ENCODE measurements at places on chromosomes 2 and 18.
A peak's percentile ranks its signal among the peaks of the same experiment; 100 is the strongest.

- DNase-seq, result no peak
Observed at GRCh38 chr2:675051-675450, 2.2 kb downstream of the TMEM18 start.

DNA sequence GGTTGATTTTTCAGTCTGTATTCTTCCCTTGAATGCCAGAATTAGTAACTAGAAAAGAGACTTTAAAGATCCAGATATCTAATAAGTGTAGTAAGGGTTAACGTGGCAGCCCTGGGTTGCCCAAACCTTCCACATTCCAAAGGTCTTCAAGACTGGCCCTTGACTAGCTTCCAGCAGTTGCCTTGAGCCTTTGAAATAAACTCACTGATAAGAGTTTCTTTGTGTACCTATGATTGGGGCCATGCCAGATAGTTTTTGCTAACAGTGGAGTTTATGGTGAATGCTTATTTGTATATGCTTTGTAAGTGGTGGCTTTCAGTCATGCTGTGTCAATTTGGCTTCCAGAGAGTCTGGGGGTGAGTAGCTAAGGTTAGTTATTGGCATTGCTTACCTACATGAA lies 722.3 kb downstream of the RNF144A start:
- DNase-seq, result no peak

- no peak for DNase-seq
Observed at GRCh38 chr2:189318761-189319160, 122.5 kb upstream of the WDR75 start.

GRCh38 chr18:7945882-7946281 lies 378.8 kb downstream of the PTPRM start:
- no peak for DNase-seq

- no peak for DNase-seq
Observed at GRCh38 chr18:62612776-62613175, 90.0 kb downstream of the ZCCHC2 start.

DNA sequence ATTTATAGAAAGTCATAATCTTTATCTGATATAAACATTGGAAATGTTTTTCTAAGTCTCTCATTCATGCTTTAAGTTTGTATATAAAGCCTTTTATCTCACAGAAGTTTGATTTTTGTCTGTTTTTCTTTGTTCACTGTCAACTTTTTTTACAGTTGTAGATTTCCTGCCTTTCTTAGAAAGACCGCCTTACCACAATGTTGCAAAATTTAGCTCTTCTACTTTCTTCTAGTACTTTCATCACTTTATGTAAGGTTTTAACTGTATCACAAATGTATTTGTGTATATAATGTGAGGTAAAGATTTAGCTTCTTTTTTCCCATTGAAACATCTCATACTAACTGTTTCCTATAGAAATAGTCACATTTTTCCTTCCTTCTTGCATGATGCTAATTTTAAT lies 136.1 kb downstream of the DNAH6 start:
- DNase-seq, result no peak

- no peak for DNase-seq
Observed at GRCh38 chr2:12046641-12047040, 300.2 kb downstream of the LPIN1 start.

- DNase-seq, result no peak
Observed at GRCh38 chr2:36177282-36177681, 178.3 kb upstream of the CRIM1 start.

DNA sequence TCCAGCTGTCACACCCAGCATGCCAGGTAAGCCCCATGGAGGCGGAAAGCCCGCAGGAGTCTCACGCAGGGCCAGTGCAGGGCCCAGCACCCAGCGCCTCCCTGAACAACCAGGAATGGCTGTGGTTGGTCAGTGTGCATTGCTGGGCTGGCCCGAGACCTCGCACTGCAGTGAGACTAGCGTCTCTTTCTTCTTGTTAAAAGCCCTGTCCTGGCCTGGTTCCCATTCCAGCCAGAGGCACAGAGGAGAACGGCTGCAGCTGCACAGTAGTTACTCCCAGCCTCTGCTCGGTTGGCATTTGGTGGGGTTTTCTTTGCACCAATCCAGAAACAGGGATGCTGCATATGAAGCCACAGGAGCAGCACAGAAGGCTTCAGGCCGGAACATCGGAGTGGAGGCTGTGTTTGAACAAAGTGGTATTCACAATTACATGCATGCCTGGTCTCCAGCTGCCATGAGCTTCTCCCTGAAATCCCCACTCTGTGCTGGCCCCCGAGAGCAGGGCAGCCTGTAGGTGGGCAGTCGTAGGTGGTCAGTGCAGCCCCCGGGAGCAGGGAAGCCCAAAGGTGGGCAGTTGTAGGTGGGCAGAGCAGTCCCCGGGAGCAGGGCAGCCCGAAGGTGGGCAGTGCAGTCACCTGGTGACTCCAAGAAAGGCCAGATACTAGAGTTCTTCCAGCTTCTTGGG lies 163.7 kb upstream of the PXDN start:
- no peak for DNase-seq

- no peak for DNase-seq
Observed at GRCh38 chr2:231294571-231295362, 96.3 kb downstream of the ARMC9 start.

GRCh38 chr2:6929196-6929819 lies 12.1 kb downstream of the RNF144A start:
- DNase-seq, result no peak

DNA sequence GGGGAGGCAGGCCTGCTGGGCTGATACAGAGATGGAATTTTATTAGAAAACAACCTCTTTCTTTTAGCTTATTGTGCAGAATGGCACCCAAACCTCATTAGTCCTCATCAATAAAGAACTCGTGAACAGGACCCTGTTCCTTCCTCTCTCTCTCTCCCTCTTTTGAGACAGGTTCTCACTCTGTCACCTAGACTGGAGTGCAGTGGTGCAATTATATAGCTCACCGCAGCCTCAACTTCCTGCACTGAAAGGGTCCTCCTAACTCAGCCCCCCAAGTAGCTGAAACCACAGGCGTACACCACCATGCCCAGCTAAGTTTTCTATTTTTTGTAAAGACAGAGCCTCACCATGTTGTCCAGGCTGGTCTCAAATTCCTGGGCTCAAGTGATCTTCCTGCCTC lies 21.7 kb upstream of the AP1S3 start:
- DNase-seq, result no peak

DNA sequence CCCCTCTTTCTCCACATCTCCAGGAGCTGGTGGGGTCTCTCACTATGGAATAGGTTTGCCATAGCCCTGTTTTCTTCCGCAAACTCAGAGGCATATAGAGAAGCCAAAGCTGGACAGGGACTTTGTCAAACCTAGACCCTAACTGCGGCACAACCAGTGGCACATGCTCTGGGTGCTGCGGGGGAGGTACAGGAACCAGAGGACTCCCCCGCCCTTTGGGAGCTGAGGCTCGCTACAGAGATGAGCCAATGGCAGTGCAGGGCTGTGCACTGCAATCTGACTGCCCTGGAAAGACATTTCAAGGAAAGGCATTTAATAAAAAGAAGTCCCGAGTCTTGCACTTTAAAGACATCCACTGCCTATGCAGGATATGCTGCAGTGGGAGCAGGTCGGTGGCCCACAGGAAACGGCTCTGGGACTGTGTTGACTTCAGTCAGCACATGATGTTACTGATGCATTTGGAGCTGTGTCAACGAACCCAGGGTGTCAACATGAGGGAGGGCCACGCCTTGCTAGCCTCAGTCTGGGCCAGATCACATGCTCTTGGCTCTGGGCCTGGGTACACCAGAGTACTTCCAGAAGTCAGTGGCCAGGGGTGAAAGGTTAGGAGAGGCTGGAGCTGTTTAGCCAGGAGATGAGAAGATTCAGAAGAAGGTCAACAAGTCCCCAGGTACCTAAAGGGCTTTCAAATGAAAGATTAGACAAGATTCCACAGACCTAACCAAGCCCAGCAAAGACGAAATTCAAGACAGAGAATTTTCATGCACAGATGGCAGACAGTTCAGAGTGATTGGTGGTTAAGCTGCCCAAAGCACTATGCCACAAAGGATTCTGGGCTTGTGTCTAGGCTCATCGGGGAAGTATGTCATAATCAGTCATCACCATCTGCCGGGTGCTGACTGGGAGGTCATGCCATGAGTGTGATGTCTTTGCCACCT lies 8.2 kb downstream of the SLC35F6 start:
- DNase-seq, result no peak

DNA sequence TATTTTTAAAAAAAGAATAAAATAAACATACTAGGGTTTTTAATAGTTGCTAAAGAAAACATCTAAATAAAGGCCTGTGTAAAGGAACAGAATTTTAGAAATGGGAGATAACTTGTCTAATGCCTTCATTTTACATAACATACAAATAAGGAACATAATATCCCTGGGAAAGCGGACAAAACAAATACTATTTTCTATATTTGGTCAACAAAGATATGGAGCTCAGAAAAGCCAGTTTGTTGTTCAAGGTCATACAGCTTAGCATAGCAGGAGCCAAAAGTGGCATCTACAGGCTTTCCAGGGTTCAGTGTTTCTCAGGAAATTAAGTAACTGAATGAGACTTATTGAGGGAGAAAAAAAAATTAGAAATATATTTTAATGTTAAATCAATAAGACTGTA lies 73.4 kb upstream of the CD226 start:
- DNase-seq, result no peak

- no peak for DNase-seq
Observed at GRCh38 chr2:23563673-23564614, 179.0 kb downstream of the KLHL29 start.

DNA sequence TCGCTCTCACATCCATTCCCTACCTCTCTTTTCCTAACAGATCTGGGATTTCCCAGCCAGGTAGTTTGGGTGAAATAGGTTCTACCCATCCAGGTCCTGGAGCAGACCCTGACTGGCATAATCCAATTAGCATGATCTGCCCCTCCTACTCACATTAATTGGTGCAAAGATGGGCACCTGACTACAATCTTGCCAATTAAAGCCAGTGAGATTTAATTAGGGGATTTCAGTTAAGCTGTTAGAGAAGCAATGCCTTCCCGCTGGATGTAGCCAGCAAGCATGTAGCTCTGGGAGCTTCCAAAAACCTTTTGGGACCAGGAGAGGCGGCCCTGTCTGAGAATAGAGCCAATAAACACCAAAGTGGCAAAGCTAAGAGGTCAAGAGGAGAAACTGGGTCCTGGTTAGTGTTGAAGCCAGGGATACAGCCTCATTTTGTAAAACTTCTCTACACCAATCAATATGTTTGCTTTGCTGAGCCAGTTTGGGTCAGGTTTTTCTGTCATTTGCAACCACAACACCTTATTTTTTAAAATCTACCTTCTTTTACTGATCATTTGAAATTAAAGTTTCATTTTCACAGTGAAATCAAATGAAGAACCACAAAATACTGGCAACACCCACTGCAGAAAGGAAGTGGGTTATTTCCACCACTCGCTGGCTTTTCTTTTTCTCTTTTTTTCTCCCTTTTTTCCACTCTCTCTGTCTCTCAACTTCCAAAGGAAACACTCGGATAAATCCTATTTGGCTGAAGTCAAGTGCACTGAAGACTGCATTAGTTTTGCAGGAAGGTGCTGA lies 3.2 kb upstream of the TTC39C start:
- DNase-seq, result no peak

DNA sequence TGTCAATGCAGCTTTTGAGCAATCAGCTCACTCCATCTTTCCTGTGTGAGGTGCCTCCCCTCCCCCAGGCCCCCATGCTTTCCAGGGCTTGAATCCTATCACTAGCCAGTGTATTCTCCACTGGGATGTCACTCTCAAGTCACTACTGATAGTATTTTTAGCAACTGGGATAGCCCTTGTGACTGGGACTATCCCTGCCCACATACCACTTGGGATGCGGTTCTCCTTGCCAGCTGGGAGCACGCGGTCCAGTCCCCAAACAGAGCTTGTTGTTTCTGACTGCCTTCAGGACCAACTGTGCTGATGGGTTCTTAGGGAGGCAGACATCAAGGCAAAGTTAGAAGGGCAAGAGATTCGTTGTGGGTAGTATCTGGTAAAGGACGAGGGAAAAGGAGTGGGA lies 134.9 kb downstream of the FAM161A start:
- DNase-seq, result no peak

GRCh38 chr2:29747786-29748470 lies 173.5 kb downstream of the ALK start:
- DNase-seq, result peak; percentile 44

DNA sequence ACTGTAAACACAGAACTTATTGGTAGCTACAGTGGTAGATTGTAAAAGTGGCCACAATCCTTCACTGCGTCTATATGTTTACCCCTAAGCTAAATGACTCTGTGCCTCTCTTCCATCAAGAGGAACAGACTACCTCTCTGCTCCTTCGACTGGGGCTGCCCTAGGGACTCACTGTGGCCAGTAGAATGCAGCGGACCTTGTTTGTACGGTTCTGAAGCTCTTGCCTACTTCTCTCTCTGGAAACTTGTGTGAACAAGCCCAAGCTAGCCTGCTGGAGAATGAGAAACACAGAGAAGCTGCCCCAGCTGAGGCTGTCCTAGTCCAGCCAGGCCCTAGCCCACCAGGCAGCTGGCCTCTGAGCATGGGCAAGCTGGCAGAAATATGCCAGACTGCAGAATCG lies 140.8 kb upstream of the SLC1A4 start:
- no peak for DNase-seq

- no peak for DNase-seq
Observed at GRCh38 chr2:77017355-77017745, 504.8 kb downstream of the LRRTM4 start.

- no peak for DNase-seq
Observed at GRCh38 chr18:44232500-44232899, 448.2 kb upstream of the SETBP1 start.

DNA sequence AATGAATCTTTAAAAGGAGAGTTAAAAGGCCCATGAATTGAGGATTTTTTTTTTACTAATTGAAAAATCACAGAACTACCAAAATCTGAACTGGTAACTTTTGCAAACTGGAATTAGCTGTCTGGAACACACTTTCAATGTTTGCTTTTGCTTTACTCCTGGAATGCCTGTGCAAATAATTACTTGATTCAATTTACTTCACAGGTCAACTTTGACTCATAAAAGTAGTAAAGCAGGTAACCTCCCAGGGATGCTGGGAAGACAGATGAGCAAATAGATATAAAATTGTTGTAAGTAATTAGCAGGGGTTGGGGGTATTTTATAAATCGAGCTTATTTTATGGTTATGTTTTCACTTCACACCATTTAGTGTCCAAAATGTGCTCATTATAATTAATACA lies 398.3 kb upstream of the HNRNPA3 start:
- no peak for DNase-seq

DNA sequence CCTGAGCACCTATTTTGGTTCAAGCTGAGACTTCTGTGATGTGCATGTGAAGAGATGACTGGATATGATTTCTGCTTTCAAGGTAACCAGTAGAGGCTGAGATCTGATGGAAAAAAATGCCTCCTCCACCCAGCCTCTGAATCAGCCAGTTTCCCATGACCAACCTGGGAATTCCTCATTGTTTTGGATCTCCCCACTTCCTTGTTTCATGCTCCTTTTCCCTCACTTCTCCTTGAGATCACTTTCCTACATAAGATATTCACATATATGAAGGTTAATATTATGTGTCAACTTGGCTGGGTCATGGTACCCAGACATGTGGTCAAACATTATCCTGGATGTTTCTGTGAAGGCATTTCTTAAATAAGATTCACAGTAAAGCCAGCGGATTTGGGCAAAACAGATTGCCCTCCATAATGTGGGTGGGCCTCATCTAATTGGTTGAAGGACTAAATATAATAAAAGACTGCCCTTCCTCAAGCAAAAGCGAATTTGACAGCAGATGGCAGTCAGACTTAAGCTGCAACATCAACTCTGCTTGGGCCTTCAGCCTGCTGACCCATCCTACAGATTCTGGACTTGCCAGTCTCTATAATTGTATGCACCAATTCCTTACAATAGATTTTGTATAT lies 379.4 kb downstream of the TNS1 start:
- no peak for DNase-seq

Data from NCI-H1092 treated with DMSO at 0.1 percent for 48 hours (cell line).